ENCODE measurements at places on chromosomes 13 and 19.
A peak's percentile ranks its signal among the peaks of the same experiment; 100 is the strongest.

GRCh38 chr13:46667687-46668281 is 114.8 kb downstream of the LRCH1 start:
- H3K36me3 ChIP-seq: peaks cover 3% of the 10 kb centered on the region
- H3K27ac ChIP-seq: peak overlapping the region; percentile 11
- H3K4me3 ChIP-seq: no peak overlapping the region

GRCh38 chr13:59488436-59488835 is 675.3 kb downstream of the DIAPH3 start:
- H3K27ac ChIP-seq: no peak overlapping the region
- H3K36me3 ChIP-seq: no peaks in the 10 kb centered on the region
- no peaks in the 10 kb centered on the region for H3K27me3 ChIP-seq
- no peak for DNase-seq

DNA sequence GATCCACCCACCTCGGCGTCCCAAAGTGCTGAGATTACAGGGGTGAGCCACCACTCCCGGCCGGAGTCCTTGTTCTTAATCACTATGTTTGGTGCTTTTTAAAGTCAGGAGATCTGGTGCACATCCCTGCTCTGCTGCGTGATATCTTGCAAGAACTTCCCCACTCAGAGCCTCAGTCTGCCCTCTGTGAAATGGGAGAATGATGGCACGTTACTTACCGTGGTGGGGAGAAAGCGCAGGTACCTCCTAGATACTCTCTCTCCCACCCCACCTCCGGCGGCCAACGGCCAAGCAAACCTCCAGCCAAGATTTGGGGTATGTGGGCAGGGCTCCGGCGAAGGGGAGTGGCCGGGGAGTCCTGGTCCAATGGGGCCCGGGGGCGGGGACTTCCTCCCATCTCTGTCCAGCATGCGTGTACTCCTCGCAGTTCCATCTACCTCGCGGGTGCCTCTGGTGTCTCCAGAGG is at the start of gene RYR1:
RYR1 (plus strand) TSS at position 424 of the 466 bp plus-strand sequence. CDS start 139 bp downstream, outside the sequence.
- no peak within 1 kb of the TSS for H3K27ac ChIP-seq
- peaks cover 17% of the 10 kb centered on the region for H3K27me3 ChIP-seq
- H3K4me3 ChIP-seq: peak within 1 kb of the TSS; percentile 0
- H3K4me1 ChIP-seq: peaks cover 20% of the 10 kb centered on the region
- H3K36me3 ChIP-seq: no peaks in the 10 kb centered on the region

DNA sequence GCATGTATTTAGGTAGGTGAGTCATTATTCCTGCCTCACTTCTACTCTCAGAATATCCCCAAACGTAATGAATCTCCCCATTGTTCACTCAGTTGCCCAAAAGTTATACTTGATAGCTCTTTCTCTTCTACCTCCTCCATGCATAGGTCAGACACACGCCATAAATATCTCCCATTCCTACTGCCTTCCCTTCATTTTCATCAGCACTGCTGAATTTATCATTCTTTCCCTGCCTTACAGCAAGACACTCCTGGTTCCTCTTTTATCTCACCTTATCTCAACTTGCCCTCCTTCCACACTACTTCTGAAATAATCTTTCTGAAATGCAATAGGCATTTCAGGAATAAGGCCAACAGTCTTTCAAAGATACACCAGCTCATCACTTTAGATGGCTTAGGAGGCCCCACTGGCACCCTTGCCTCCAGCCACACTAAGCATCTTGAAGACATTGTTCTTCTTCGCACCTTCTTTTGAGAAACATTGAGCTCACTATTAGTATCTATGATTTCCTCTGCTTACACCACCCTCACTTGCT is 333.9 kb downstream of the MYO16 start:
- H3K27me3 ChIP-seq: no peaks in the 10 kb centered on the region
- no peaks in the 10 kb centered on the region for H3K4me1 ChIP-seq
- DNase-seq: no peak

- no peaks in the 10 kb centered on the region for H3K27me3 ChIP-seq
- peaks cover 91% of the 10 kb centered on the region for H3K36me3 ChIP-seq
- no peak overlapping the region for H3K4me3 ChIP-seq
- peak; percentile 90 for DNase-seq
- H3K4me1 ChIP-seq: peaks cover 18% of the 10 kb centered on the region
Measured at GRCh38 chr19:1825909-1826556, 14.0 kb upstream of the ATP8B3 start.

DNA sequence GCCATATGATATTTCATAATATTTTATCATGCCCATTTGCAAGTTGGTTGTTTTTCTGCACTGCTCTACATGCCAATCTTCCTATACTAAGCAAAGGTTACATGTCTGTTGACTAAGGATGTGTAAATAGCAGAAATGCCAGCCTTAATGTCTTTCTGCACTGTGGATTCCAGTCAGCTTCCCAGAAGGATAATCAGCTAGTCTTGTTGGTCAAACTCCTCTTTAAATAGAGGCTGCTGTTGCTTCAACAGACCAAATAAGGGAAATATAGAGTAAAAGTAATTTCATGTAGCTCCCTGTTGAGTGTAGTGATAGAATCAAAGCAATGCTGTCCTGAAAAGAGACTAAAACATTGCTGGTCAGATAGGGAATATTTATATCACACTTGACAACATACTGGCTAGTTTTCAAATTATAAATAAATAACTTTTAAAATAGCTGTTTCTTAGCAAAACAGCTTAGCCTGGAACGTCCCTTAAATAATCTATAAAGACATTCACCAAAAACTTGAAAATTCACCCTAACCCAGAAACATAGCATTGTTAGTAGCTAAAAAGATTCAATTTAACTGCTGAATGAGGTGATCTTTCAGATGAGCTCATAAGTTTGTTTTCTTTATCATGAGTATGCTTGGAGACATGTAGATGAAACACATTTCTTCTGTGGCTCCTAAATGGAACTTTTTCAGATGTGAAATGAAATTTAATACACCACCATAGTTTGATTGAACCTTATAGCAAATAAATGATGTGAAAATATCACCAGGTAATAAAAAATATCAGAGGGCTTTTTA is 56.6 kb downstream of the FRY start:
- no peak for DNase-seq
- no peaks in the 10 kb centered on the region for H3K27me3 ChIP-seq
- no peaks in the 10 kb centered on the region for H3K36me3 ChIP-seq
- H3K4me1 ChIP-seq: no peaks in the 10 kb centered on the region
- H3K27ac ChIP-seq: no peak overlapping the region
- no peak overlapping the region for H3K4me3 ChIP-seq
